ENCODE measurements at places on chromosomes 3 and 15.

GRCh38 chr15:43519196-43519595, 1.8 kb downstream of the MAP1A start:
- no peak for DNase-seq

- peak; percentile 91 for DNase-seq
Observed at GRCh38 chr3:149382101-149382467, 4.6 kb upstream of the TM4SF1 start.

DNA sequence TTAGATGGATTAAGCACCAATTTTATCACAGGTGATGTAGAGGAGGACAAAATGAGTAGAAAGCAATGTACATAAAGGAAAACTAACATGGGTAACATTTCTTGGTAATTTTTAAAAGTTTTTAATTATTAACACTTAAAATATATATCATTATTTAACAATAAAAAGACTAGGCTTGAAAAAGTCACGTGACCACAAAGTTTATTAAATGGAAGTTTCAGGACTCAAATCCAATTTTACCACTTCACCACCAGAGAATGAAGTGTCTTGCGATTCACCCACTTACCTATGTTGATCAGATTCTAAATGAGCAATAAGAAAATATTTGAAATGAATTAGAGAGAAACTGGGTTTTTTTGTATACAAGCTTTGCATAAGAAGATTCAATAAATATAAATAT, 721.3 kb downstream of the GBE1 start:
- DNase-seq: no peak

GRCh38 chr3:99630815-99631214, 7.6 kb upstream of the COL8A1 start:
- no peak for DNase-seq

- DNase-seq: peak; percentile 10
Observed at GRCh38 chr15:65211482-65211982, 259 bp upstream of the CILP start.

- DNase-seq: no peak
Observed at GRCh38 chr3:49937090-49937489, 2.9 kb upstream of the RBM6 start.

- DNase-seq: peak; percentile 30
Observed at GRCh38 chr3:12158387-12159226, at the start of gene TIMP4. Gene TIMP4 (minus strand): TSS chr3:12158912. CDS start chr3:12158840, 72 bp downstream.

DNA sequence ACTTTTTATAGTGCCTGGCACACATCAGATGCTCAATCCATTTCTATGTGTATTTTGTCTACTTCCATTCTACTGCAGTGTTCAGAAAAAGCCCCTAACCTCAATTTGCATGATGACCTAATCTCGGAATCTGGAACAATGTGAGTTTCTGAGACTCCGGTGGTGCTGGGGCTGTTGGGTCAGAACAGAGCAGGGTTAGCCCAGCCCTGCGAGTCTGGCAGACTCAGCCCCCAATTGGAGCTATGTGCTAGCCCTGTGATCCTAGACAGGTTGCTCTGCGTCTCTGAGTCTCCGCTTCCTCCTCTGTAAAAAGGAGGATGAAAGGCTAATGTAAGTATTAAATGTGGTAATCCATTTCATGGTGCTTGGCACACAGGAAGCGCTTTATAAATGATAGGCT, 95.0 kb upstream of the ICE2 start:
- DNase-seq: no peak

GRCh38 chr3:53719796-53720195, 126.4 kb downstream of the CHDH start:
- DNase-seq: no peak

DNA sequence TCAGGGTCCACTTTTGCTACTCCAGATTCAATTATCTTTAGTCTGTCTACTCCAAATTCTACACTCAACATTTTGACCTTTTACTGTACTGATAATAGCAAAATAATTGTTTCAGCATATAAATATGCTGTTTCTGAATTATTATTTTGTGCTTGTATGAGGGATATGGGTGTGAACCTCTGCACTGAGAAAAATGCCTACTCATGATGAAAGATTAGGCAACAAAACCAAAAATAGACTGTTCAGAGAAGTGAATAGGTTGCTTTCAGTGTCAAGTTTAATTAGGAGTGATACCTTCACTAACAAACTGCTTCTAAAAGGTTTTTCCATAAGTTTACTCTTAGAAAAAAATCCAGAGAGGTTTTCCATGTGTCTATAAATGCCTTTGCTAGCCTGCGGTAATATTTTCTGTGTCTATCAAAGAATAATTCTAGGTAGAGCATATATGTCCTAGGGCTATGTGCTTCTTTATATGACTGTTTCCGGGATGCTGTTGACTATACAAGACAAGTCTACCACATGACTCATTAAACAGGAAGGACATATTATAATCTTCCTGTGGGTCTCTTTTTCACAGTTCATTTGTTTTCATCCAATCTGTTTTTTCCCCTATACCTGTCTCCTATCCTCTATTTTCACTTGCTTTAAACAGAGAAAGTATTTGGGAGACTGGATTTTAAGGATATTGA, 218.5 kb upstream of the TTC14 start:
- DNase-seq: no peak

GRCh38 chr3:194286375-194287146, 64.6 kb downstream of the CPN2 start:
- no peak for DNase-seq

DNA sequence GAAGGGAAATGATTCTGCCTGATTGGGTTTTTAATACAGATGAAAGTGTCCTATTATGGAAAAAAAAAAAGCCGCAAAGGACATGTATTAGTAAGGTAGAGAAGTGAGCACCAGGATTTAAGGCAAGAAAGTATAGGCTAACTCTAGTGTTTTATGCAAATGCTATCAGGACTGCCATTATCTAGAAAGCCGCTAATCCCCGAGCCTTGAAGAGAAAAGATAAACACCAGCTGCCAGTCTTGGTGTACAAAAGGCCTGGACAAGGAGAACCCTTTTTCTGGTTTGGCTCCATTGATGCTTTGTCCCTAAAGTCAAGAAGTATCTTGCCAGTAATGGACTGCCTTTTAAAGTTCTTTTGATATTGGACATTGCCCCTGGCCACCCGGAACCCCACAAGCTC, 8.6 kb upstream of the TRIM59 start:
- no peak for DNase-seq

DNA sequence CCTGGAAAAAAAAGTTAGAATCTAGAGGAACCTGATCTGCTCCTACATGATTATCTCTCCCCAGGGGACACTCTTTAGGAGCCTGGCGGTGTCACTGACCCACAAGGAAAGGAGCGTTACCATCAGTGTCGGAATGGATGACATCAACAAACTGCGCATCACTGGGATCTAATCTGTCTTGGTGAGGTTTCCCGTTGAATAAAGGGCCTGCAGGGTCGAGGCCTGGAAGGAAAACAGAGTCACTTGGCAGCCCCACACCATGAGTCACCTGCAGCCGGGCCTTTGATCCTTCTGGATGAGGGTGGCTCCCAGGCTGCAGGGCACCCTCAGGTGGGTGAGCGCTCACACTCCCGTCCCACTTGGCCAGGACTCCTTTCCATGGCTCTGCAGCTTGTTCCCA, 25.0 kb downstream of the LIPH start:
- no peak for DNase-seq

- peak; percentile 10 for DNase-seq
Observed at GRCh38 chr3:87298111-87298718, 21.8 kb upstream of the POU1F1 start.

DNA sequence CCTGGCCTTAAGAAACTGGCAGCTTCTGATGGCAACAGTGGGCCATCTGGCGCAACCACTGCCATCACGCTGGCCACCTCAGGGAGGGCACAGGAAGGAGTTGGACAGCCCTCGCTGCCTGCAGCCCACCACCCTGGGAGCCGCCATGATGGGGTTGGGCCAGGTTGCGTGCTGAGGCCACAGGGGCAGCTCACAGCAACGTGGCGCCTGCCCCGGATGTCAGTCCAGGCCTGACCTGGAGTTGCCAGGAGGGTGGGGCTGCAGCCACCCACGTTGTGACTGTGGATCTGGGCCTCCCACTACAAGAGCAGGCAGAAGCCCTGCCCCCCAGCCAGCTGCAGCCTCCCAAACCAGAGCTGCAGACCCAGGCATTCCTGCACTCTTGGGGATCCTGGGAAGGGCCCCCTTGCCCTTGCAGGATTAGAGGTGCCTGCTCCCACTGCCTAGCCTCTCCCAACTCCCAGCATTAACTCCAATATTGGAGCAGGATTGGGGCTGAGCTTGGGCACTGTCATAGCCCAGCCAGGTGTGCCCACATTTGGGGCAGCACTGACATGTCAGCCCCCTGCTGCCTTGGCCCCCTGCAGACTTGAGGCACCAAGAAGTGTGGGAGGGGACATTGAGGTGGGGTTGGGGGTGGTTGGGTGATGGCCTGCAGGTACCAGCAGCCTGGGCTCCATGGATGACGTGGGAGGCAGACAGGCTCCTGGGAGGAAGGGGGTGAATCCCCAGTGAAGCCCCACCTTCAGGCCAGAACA, 468.9 kb upstream of the CCDC54 start:
- DNase-seq: no peak

DNA sequence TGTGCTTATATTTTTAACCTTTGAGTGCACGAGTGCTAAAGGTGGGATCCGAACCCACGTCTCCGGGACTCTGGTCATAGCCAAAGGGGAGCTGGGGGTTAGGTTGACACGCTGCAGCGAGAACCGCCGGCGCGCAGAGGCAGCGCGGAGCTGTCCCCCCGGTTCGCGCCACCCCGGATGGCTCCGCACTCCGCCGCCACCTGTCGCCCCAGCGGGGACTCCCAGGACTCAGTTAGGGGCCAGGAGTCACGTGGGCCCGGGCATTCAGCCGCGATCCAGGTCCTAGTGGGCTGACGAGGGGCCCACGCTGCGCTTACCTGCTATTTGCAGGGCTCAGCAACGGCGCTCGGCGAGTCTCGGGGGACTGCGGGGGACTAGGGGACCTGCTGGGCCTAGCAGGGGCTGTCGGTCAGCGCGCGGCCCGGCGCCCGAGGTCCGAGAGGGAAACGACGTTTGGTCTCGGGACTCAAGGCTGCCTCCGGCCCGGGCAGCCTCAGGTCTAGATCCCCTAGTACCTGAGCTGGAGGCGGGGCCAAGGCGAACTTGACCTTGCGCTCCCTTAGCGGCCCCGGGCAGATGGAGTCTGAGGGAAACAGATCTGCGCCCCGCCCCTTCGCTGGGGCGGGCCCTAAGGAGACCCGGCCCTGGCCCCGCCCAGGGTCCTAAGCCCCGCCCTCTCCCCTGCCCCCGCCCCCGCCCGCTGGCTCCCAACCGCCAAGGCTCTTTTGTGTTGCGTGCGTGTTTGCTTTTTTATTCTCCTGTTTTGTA, at the start of gene NMNAT3:
TSS of gene NMNAT3 (minus strand) at position 585 of the 768 bp plus-strand sequence. CDS start 50,248 bp downstream, outside the sequence.
- DNase-seq: peak; percentile 25

- no peak for DNase-seq
Observed at GRCh38 chr3:149781741-149782140, 10.6 kb downstream of the ANKUB1 start.

GRCh38 chr3:58029842-58030584, 21.8 kb downstream of the FLNB start:
- no peak for DNase-seq

- DNase-seq: peak; percentile 97
Observed at GRCh38 chr3:79167651-79168416, 600.0 kb downstream of the ROBO1 start.

GRCh38 chr3:133264920-133265319, 134.9 kb upstream of the BFSP2 start:
- DNase-seq: no peak

GRCh38 chr15:49673861-49674260, 53.0 kb downstream of the DTWD1 start:
- no peak for DNase-seq

GRCh38 chr15:44971036-44971435, 14.5 kb downstream of the TERB2 start:
- no peak for DNase-seq

GRCh38 chr3:100044369-100044768, 69.9 kb downstream of the FILIP1L start:
- no peak for DNase-seq

DNA sequence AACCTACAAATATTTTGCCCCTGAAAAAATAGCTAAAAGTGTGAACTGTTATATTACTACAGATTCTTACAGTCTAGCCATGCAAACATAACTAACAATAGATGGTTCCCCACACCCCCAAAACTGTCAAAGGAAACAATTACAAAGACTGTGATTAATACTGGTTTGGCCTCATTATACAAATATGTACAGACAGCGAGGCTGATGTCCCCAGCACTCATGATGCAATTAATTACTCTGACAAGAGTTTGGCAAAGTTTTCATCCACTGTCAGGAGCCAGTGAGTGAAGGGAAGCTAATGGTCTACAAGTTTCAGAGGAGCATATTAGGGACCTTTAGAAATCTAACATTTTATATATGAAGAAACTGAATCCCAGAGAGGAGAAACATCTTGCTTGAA, 61.0 kb downstream of the HMG20A start:
- DNase-seq: peak; percentile 76

GRCh38 chr3:14001136-14001535, 121.3 kb upstream of the WNT7A start:
- DNase-seq: no peak

DNA sequence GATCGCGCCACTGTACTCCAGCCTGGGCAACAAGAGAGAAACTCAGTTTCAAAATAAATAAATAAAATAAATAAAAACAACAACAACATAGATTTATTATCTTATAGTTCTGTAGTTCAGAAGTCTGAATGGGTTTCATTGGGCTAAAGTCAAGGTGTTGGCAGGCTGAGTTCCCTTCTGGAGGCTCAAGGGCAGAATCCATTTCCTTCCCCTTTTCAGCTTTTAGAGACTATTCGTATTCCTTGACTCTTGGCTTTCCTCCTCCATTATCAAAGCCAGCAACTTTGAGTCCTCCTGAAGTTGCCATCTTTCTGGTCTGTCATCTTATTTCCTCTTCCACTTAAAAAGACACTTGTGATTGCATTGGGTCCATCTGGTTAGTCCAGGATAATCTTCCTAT, 12.1 kb downstream of the BLM start:
- no peak for DNase-seq

GRCh38 chr3:150599611-150600297, 3.4 kb upstream of the SELENOT start:
- peak; percentile 85 for DNase-seq

DNA sequence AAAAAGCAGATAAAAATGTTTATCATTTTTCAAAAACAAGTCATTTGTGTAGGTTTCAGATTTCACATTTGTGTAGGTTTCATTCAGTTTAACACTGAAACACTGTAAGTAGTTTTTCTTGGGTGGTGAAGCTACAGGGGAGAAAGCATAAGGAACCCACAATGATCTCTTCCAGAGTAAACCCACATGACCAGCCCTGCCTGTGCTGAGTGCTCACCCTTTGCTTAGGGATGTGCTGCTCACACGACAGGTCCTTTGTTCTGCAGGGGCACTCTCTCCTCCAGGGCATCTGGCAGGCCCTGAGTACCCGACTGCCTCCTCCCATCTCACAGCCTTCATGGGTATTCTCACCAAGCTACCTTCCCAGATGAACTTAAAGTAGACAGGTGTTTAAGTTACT, 28.9 kb downstream of the ZXDC start:
- DNase-seq: no peak

DNA sequence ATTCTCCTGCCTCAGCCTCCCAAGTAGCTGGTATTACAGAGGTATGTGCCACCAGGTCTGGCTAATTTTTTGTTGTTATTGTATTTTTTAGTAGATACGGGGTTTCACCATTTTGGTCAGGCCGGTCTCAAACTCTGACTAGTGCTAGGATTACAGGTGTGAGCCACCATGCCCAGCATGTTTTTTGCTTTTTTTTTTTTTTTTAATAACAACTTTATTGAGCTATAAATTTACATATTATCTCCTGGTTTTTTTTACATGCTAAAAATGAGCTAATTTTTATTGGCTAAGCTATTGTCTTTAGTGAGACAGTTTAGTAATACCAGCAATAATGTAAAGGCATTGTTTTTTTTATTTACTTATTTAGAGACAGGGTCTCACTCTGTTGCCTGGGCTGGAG, 105.2 kb downstream of the PDE8A start:
- DNase-seq: no peak
